ENCODE measurements at places on chromosomes 2 and 18.

DNA sequence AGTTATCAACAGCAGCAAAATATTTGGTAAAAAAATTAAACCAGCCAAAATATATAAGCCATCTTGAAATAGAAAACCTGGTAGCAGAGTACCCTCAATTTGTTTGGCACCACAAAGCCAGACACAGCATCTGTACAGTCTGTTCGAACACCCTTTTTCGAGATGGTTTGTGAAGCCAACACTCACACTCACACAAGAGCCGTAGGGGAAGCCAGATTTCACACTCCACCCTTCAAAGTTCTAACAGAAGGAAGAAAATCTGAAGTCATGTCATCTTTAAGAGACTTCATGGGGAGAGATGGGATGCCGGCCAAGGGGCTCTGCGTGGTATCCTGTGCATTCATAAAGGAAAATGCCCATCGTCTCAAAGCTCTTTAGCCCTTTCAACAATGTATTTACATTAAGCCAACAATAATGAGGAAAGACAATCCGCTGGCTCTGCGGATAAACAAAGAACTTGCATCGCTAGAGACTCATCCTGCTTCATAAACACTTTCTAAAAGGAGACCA is 451.5 kb upstream of the CHST9 start:
- no peak for DNase-seq

DNA sequence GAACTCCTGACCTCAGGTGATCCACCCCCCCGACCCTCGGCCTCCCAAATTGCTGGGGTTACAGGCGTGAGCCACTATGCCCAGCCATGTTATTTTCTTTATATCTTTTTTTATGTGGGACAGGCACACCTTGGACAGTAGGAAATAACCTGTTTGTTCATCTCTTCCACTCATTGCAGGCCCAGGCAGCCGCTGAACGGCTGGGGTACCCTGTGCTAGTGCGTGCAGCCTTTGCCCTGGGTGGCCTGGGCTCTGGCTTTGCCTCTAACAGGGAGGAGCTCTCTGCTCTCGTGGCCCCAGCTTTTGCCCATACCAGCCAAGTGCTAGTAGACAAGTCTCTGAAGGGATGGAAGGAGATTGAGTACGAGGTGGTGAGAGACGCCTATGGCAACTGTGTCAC is 8.4 kb downstream of the CAD start:
- no peak for DNase-seq

- DNase-seq: no peak
Measured at GRCh38 chr18:47417807-47418206, 166.3 kb upstream of the SKOR2 start.

DNA sequence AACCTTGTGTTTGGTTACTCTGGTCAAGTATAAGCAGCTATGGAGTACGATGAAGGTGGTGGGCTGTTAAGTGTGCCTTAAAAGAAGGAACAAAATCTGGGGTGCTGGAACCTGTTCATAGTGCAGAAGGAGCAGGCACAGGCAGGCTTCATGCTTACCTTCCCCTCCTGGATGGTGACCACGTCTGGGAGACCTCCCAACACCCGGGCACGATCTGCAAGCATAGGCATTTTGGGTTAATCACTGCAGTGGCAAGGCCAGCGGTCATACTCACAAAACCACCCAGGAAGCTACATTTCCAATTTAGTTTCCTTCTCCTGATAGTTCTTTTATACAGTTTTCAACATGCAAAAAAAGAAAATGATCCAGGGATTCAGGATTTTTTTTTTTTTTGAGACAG is 58.7 kb upstream of the LPIN2 start:
- DNase-seq: no peak

GRCh38 chr2:36366491-36367120 is 11.0 kb downstream of the CRIM1 start:
- no peak for DNase-seq

GRCh38 chr2:196230061-196230854 is 58.9 kb upstream of the STK17B start:
- peak; percentile 32 for DNase-seq

DNA sequence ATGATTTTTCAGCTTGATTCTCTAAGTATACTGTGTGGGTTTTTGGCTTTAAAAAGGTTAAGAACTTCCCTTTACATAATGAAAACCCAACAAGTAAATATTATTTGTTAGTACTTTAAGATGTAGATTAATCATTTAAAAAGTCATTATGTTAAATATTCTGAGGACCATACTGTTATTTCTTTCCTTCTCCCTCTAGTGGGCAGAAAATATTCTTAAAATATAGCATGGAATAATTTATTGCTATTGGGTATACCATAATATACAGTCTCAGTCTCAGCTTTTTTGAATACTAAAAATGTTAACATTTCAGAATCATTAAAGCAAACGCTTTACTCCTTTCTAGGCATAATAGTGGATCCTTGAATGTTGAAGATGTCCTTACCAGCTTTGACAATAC is 28.1 kb downstream of the CAMKMT start:
- no peak for DNase-seq

DNA sequence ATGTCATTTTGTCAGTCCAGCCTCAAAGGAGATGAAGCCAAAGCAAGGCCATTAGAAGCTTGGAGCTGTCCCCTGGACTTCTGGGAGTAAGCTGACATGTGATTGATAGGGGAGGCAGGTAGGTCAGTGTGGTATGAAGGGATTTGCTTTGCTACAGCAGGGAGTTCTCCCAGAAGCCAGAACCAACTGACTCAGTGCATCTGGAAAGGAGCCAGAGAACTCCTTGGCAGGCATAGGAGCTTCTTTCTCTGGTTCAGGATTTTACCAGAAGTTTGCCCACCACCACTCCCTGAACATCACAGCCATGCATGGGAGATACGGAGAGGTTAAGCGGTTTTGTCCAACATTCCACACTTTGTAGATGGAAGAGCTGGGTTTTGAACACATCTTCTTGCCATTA is 24.5 kb upstream of the KCNE4 start:
- DNase-seq: no peak

DNA sequence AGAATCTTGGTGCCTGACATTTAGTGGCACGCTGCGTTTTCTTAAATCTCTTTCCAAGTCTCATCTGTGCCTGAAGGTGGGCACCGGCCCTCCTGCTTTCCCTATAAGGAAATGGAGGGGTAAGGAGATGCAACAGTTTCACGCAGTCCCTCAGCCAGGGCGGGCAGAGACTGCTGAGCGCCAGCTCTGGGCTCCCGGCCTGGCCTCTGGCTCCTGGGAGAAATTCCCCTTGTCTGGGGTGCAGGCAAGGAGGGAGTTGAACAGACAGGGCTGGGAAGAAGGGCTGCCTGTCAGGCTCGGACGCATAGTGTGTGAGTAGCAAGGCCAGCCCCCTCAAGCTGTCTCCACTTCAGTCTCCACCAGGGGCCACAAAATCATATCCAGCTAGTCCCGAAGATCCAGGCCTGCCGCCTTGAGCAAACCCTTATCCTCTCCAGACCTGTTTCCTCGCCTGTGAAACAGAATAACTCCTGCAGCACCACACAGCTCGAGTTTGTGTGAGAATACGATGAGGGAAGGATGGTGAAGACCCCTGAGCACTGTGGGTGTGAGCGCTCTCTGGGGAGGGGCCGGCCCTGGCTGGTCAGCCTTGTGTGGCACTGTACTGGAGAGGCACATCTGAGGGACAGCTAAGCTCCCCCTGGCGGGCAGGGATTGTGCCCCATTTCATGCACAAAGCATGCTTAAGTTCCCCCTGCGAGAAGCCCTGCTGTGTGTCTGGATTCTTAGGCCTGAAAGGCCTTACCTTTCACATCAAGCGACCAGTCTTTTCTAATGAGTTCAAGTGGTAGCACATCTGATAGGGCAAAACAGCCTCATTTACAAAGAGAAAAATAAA is 33.8 kb downstream of the SDC1 start:
- no peak for DNase-seq

DNA sequence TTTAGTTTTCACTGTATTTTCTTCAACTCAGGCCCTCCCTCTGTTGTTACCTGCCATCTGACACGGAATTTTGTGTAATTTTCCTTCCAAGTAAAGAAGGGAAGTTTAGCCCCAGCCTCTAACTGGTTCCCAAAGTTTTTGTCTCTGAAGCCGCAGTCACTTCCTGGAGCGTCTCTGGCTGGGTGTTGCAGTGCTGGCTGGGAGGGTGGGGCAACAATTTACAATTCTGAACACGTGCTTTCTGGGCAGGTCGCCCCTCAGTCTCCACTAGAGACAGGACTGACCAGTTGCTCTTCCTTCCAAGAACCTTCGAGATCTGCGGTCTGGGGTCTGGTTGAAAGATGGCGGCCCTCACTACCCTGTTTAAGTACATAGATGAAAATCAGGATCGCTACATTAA is 3.5 kb downstream of the CNDP2 start:
- no peak for DNase-seq

DNA sequence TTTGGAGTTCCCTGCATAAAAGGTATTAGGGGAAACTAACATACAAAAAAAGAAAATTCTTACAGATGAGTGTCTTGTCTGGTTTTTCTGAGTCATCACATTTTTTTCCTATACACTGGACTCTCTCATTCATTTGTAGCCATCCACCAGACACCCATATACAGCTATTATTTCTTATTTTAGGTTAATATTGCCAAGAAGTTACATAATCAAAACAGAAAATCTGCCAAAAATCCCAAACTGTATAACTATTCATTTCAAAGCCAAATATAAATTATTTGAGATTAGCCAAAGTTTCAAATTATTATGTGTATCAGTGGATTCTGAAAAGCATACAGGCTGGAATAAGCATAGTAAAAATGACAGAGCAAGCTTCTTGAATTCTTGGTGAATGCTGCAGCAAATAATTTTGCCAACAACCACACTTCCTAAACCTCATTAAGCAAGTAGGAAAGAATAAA is 191.2 kb downstream of the NCKAP5 start:
- DNase-seq: no peak

- DNase-seq: no peak
Measured at GRCh38 chr2:122596598-122596997, 841.1 kb downstream of the TSN start.

GRCh38 chr2:109247340-109247739 is 118.3 kb downstream of the SH3RF3 start:
- no peak for DNase-seq

- DNase-seq: no peak
Measured at GRCh38 chr2:199760574-199760973, 90.4 kb downstream of the FTCDNL1 start.

GRCh38 chr2:202449344-202449743 is 73.2 kb downstream of the BMPR2 start:
- no peak for DNase-seq

DNA sequence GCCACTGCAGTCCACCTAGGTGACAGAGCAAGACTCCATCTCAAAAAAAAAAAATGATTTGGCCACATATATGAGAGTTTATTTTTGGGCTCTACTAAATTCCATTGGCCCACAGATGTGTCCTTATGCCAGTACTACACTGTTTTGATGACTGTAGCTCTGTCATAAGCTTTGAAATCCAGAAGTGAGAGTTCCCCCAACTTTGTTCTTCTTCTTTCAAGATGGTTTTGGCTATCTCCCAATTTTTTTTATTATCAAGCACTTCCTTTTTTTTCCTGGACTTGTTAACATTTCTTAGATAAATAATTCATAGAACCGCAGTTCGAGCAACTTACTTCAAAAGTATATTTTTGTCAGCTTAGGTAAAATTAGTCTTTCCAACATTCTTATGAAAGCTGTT is 96.9 kb downstream of the TSHZ1 start:
- DNase-seq: no peak

GRCh38 chr18:79950515-79951341 is 725 bp downstream of the SLC66A2 start:
- no peak for DNase-seq

DNA sequence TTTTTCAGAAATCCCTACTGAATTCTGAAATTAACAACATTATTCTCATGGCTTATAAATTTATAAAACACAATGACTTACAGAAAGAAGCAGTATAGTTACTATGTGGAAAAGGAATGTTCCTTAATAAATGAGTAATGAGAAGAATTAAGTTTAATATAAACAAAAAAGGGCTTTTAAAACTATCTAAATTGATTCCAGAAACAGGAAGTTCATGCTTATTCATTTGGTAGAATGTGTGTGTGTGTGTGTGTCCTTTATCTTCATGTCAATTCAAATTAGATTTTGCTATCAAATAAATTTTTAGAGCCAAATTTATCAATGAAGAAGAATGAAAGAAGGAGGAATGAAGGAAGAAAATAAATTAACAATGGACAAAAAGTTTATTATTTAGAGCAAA is 440.8 kb upstream of the LRRTM4 start:
- DNase-seq: no peak

DNA sequence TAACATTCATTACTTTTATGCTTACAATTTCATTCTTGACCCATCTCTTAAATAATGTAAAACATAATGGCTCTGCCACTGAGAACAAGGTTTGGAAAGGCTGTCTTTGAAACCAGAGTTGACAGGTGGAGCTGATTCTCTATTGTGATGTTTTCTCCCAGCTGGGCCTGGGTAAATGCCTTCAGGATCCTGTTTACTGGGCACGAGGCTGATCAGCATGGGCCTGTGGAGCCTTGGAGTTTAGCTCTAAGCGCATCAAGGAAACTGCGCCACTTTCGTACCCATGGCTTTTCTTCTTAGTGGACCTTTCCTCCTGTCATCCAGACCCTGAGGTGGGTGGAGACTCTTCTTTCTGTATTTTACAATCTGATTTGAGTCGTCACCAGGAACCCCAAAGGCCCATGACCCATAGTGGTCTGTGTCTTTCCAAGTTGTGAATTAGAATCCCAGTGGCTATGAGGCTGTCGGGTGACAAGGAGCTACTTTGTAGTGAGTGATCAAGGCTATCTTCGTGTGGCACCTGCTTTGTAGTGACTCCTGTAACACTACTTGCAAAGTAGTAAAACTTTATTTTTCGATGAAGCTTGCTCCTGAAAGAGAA is 123.1 kb downstream of the LPIN1 start:
- no peak for DNase-seq

- no peak for DNase-seq
Measured at GRCh38 chr18:33906046-33906445, 318.7 kb downstream of the NOL4 start.

GRCh38 chr2:107334306-107334705 is 448.3 kb upstream of the ST6GAL2 start:
- no peak for DNase-seq

DNA sequence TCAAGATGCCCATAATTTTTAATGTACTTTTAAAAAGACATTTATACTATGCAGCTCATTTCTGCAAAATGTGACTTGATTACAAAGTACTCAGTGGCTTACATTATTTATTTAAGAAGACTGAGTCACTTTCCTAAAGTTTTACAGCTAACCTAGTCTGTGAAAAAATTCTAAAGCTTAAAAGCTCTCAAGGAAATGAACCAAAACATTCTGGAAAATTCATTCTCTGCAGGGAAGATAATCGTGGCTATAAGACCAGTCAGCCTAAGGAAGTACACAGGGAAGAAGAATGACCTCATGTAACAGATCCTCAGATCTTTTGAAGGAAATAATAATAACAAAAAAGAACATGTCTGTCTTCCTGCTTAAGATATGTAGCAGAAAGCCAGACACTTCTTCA is 232.1 kb upstream of the STK17B start:
- no peak for DNase-seq

GRCh38 chr18:76402026-76402990 is 92.7 kb downstream of the ZNF516 start:
- no peak for DNase-seq

All from activated CD4-positive, alpha-beta T cell treated with anti-CD3 and anti-CD28 coated beads, Interleukin-2, amount 50 U/mL, for 24 hours (primary cell).